HuH-7.5 (cell line): ENCODE measurements at places on chromosomes 12 and 14.

- no peak for DNase-seq
Observed at GRCh38 chr14:52277552-52277951, 10.1 kb downstream of the PTGDR start.

GRCh38 chr14:102652194-102652593 is 59.7 kb downstream of the RCOR1 start:
- no peak for DNase-seq

GRCh38 chr12:63844391-63845341 is at the start of gene SRGAP1:
Gene SRGAP1 (plus strand): TSS chr12:63844700. CDS start chr12:63844817, 117 bp downstream.
- DNase-seq = peak; percentile 39

DNA sequence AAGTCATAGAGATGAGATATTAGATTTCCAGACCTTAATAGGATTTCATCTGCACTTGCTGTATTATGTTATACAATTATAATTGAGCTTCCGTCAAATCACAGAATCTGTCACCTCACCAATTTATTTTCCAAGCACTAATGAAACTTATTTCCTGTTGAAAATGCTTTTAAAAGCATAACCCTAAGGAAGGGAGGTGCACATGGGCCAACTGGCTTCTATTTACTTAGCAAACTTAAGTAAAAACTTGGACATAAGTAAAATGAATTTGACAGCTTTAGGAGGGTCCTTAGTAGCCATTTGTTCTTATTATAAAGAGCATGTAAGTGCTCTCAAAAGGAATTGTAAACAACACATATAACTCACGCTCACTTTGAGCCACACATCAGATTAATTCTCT is 462.2 kb upstream of the TMPO start:
- no peak for DNase-seq

DNA sequence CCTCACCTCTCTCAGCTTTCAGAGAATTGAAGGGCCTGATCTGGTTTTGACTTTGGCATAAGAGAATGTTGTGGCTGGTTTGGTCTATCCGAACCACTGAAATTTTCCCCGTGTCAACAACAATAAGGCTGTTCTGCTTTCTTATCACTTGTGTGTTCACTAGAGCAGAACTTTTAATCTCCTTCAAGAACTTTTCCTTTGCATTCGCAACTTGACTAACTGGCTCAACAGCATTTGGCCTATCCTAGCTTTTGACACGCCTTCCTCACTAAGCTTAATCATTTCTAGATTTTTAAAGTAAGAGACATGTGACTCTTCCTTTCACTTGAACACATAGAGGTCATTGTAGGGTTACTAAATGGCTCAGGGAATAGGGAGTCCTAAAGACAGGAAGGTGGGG is 25.9 kb upstream of the EDDM3A start:
- DNase-seq = no peak
